Central memory CD8-positive, alpha-beta T cell (primary cell): ENCODE measurements at places on chromosomes 6 and 20.

DNA sequence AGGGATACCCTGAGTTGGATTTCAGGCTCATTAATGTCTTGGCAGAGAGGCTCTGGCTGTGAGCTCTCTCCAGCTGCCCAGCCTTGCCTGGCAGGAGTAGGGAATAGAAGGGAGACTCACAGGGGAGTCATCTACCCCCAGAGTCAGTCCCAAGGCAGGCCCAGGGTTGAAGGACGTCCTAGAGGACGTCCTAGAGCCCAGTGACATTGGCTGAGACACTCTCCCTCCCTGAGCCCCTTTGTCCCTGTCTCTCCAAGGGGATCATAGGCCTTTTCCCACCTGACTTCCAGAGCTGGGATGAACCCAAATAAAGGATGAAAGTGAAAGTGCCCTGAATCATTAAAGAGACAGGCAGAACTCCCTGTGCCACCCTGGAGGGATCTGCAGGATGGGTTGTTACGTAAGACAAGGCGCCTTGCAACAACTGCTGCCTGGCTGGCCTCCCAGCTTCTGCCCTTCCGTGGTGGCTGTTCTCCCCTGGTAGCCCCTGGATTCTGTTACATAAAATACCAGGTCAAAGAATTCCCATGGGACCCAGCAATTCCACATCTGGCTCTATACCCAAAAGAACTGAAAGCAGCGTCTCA, 53.6 kb upstream of the SIRPA start:
- no peaks in the 10 kb centered on the region for H3K4me1 ChIP-seq
- peaks cover 46% of the 10 kb centered on the region for H3K27me3 ChIP-seq
- no peak overlapping the region for H3K4me3 ChIP-seq

- no peaks in the 10 kb centered on the region for H3K4me1 ChIP-seq
- no peak for DNase-seq
- H3K36me3 ChIP-seq, result peaks cover 3% of the 10 kb centered on the region
- H3K27ac ChIP-seq, result no peak overlapping the region
- no peaks in the 10 kb centered on the region for H3K27me3 ChIP-seq
Measured at GRCh38 chr6:41872147-41872546, 23.0 kb downstream of the USP49 start.

GRCh38 chr6:36000451-36000850, 24.0 kb downstream of the SLC26A8 start:
- no peak for DNase-seq
- H3K36me3 ChIP-seq, result peaks cover 2% of the 10 kb centered on the region
- H3K27ac ChIP-seq, result no peak overlapping the region
- peaks cover 12% of the 10 kb centered on the region for H3K27me3 ChIP-seq

DNA sequence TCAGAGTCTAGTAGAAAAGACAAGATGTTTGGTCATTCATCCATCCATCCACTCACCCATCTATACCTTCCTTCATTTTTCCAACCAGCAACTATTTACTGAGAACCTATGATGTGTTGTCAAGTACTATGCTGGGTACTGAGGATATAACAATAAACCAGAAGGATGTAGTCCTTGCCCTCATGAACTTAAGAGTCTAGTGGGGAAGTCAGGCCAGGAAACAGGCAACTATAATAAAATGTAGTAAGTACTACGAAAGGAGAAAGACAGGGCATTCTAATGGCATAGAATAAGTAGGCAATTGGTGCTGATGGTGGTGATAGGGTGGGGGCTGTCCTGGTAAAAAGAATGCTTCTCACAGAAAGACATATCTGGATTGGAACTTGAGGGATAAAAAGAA, 245.7 kb downstream of the BTBD9 start:
- no peaks in the 10 kb centered on the region for H3K27me3 ChIP-seq
- H3K4me1 ChIP-seq, result peaks cover 12% of the 10 kb centered on the region
- no peak for DNase-seq
- no peak overlapping the region for H3K27ac ChIP-seq
- H3K36me3 ChIP-seq, result no peaks in the 10 kb centered on the region
- H3K4me3 ChIP-seq, result no peak overlapping the region

DNA sequence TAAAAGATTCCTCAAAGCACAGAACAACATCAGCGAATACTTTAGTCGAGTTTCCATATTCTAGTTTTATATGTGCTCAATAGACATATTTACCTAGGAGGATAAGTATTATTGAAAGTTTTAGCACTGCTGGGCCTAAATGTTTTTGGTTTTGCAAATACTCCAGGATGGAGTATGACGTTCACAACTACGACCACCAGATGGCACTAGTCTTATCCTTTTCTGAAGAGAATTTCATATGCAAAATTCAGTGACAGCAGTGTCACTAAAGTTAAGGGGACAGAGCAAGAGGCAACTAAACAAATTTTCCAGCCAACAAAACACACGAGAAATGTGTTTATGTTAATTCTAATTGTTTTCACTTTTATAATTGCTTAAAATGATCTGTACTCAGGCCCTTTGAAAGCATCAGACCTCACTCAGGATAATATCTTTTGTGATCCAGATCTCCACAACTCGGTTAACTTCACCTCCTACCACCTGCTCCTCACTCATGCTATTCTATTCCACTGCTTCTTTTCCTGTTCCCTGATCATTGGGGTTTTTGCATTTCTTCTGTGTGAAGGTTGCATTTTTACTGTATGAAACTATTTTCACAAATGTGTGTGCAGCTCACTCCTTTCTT, 220.8 kb downstream of the TRDN start:
- no peak for DNase-seq
- H3K27me3 ChIP-seq, result no peaks in the 10 kb centered on the region
- H3K4me1 ChIP-seq, result no peaks in the 10 kb centered on the region
- no peak overlapping the region for H3K27ac ChIP-seq
- no peaks in the 10 kb centered on the region for H3K36me3 ChIP-seq
